ENCODE measurements at places on chromosomes 2 and 18. TPM values are rescaled to one million over a fixed set of nuclear protein-coding genes. Genes with fewer than 3 reads are reported as not detected.

The ALPI gene
- total RNA-seq = not detected

The MYO1B gene
- total RNA-seq = 0.74 TPM

The COLEC12 gene
- total RNA-seq = not detected

The GYPC gene
- 161 TPM for total RNA-seq

The NPHP1 gene
- total RNA-seq = 0.17 TPM

The CSRNP3 gene
- total RNA-seq = not detected

The ESPNL gene
- total RNA-seq = not detected

The MAP3K19 gene
- not detected for total RNA-seq

The ACP1 gene
- 90.8 TPM for total RNA-seq

The PXDN gene
- 0.58 TPM for total RNA-seq

The FBXO36 gene
- total RNA-seq = 0.82 TPM

The CHRND gene
- not detected for total RNA-seq

The CPO gene
- not detected for total RNA-seq

Measured in activated CD4-positive, alpha-beta T cell treated with anti-CD3 and anti-CD28 coated beads, Interleukin-2, amount 10 ng/mL, durations not matched to agents 7 days and 5 days (primary cell).